Peyer's patch (tissue), 4 donors: ENCODE measurements at places on chromosomes 1 and 21. TPM values are rescaled to one million over a fixed set of nuclear protein-coding genes. Genes with fewer than 3 reads are reported as not detected.
A peak's percentile ranks its signal among the peaks of the same experiment; 100 is the strongest.

GRCh38 chr21:29640080-29640508 lies 299.7 kb downstream of the GRIK1 start:
- DNase-seq, result no peak

GRCh38 chr1:156750711-156751450 lies 594 bp downstream of the HDGF start:
- DNase-seq, result peak; percentile 32

The NBPF26 gene
- 8.9 TPM for total RNA-seq

The SLC41A1 gene
- total RNA-seq, result 8.1 TPM

The CDA gene
- total RNA-seq, result not detected

DNA sequence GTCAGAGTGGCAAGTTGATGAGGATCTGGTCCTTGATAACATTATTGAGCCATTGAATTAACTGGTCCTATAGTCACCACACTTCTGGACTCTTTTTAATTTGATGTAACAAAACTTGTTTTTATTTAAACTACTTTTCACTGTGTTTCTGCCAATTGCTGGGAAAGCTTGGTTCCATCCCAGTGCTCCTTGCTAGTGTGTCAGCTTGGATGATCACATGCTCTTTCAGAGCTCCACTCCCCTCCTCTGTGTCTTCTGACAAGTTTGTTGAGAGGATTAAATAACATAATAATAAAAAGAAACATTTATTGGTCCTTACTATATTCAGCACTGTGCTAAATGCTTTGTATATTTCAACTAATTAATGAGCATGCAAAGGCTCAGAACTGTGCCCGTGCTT lies 448.5 kb upstream of the B3GALT2 start:
- no peak for DNase-seq

GRCh38 chr1:223859058-223859457 lies 13.3 kb upstream of the TP53BP2 start:
- DNase-seq, result no peak

DNA sequence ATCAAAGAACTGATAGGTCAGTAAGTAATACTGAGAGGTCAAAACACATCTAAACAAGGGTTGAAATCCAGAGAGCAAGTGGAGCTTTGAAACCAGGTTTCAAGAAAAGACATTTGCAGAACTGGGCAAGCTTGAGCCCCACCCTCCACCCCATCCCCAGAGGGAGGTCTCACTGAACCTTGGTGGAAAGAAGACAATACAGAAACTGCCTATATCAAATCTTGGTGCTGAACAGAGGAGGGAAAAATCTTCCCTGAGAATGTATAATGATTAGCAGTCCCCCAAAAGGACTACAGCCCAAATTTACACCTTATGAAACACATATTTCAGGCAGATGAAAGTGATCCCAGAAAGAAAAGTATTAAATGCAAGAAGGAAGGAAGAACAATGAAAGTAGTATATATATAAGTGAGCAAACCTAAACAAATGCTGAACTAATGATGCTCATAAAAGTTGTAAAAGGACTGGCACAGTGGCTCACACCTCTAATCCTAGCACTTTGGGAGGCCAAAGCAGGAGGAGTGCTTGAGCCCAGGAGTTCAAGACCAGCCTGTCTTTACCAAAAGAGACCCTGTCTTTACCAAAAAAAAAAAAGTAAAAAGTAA lies 12.4 kb downstream of the ZBTB17 start:
- DNase-seq, result no peak
